Stimulated activated CD4-positive, alpha-beta T cell treated with anti-CD3 and anti-CD28 coated beads, TNF-alpha, amount 100 ng/mL, for 1 hour (primary cell): ENCODE measurements at places on chromosomes 1 and 21.

DNA sequence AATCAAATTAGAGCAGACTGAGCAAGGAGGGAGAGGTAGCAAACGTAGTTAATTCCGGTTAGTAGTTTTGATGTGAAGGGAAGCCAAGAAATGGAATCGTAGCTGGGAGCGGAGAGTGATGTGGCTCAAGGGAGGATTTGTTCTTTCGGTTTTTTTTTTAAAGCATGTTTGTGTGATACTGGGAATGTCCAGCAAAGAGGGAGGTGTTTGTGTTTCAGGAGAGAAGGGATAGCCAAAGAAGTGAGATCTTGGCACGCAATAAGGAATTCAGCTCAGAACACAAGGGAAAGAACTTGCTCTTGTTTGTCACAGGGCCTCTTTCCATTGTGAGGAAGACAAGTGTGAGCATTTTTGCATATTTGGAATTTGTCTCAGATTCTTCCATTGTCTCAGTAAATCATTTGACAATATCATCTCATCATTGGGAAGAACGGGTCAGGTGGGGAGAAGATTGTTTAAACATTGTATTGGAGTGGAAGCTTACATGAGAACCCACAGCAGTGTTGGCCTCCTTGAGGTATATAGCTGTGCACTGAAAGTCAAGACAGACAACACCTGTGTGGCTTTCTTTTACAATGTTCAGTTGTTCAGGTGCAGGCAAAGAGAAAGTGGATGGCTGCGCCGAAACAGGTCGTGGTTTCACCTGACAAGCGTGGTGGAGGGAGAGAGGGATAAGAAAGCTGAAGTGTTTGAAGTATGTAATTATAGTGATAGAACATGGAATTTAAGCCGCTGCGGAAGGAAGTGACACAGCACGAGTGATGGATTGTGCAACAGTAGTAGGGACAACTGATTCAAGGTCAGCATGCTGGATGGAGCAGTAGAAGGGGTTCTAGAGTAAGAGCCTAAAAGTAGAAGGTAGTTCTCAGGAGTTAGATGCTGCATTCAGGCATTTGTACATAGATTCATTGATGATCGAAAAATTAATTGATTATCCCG, 25.4 kb downstream of the FMN2 start:
- no peak for DNase-seq

DNA sequence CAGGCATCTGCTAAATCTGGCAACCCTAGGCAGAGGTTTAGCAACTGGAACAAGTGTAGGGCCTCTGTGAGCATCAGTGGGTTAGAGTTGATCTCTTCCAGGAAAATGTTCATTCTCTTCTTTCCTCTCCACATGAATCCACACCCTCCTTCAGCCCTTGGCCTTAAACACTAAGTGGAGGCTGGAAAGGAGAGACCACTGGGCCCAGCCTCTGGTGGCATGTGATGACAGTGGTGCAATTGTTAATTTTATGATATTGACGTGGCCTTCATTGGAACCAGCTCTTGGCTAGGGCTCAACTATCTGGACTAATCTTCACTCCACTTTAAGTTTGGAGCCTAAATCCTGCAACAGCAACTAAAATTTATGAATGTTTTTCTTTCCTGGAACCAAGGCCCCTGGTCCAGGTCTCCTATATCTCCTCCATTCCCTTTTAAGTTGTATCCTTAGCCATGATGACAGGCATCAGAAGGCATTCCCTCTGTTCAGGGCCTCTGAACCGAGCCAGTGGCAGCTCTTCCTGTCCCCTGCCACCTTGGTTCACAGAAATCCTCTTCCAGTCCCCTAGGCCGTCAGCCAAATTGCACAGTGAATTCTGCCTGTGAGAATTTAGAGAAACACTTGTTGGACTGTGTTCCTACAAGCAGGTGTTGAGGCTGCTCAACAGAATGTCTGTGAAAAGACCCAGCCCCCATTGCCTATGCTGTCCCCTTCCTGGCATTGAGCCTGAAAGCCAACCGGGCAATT, 132.2 kb downstream of the PSMG1 start:
- no peak for DNase-seq

- no peak for DNase-seq
Observed at GRCh38 chr1:115757326-115757725, 11.2 kb downstream of the CASQ2 start.

GRCh38 chr1:48692235-48692634, 84.5 kb downstream of the BEND5 start:
- DNase-seq = no peak

GRCh38 chr21:26719750-26720149, 125.5 kb downstream of the ADAMTS1 start:
- DNase-seq = no peak

DNA sequence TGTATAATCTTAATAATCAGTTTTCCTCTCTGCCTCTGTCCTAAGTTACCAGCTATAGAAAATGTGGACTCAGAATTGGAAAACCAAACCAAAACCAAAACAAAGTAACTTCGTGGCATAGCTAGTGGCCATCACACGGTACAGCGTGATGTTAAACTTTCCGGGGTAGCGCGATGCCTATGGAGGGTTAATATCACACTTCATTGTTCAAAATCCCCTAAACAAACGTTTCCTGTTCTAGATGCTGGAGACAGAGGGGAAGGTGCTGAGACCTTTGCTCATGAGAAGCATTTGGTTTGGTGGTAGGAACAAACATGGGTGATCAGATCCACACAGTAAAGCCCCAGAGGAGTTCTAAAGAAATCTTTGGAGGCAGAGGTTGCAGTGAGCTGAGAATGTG, 4.9 kb downstream of the AADACL4 start:
- no peak for DNase-seq

GRCh38 chr1:31335007-31335406, 37.9 kb downstream of the FABP3 start:
- no peak for DNase-seq
